AG04449 (cell line): ENCODE measurements at places on chromosomes 3 and 15.
A peak's percentile ranks its signal among the peaks of the same experiment; 100 is the strongest.

- DNase-seq, result no peak
These were observed 483.7 kb upstream of the SGO1 start for GRCh38 chr3:20669675-20670074.

- DNase-seq, result peak; percentile 21
These were observed 210.9 kb upstream of the KCNMB2 start for GRCh38 chr3:178325330-178325729.

DNA sequence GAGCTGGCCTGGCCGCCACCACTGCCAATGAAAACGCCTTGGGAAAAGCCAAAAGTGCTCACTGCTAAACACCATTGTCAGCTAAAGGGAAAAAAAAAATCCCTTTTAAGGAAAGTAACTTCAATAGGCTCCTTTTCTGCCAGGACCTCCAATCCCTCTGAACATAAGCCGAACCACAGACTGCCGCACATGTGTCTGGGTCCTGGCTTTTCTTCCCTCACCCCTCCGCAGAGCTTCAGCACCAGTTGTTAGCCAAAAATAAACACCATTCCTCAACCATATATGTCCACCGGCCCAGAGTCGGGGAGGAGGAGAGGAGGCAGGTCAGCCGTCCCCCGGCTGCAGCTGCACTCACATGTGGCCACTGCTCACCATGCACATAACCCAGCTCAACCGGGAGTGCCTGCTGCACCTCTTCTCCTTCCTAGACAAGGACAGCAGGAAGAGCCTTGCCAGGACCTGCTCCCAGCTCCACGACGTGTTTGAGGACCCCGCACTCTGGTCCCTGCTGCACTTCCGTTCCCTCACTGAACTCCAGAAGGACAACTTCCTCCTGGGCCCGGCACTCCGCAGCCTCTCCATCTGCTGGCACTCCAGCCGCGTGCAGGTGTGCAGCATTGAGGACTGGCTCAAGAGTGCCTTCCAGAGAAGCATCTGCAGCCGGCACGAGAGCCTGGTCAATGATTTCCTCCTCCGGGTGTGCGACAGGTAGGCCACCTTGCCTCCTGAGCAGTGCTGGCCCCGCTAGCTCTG, at the start of gene FBXL22:
FBXL22 (plus strand) TSS at position 350 of the 753 bp plus-strand sequence; CDS start at position 356, 6 bp downstream.
- DNase-seq, result peak; percentile 40

DNA sequence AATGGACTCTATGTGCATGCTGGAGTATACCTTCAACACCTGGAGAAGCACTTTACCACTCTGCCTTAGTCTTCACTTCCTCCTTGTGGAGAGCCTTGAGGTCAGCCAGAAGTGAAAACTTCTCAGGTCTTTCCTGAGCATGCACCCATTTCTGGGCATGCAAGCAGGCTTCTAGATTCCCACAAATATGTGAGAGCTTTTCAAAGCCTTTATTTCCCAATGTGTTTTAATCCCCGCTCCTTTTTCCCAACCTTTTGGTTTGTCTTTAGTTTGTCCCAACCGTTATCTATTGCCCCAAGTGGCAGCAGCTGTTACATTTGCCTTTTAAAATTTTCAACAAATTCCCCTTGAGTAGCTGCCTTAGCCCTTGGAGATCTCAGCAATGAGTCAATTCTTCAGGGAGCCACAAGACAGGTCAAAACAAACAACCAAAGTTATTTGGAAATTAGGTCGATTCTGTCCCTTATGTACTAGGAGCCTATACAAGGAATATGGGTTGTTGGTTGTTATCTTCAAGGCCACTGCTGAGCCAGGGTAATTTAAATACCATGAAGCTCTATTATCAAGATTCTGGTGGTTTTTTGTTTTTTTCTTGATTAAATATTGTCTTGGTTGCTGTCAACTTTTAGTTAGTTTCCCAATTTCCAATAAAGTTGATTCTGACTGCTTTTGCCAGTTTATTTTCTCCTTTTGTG, 44.4 kb downstream of the LSM3 start:
- DNase-seq, result no peak

DNA sequence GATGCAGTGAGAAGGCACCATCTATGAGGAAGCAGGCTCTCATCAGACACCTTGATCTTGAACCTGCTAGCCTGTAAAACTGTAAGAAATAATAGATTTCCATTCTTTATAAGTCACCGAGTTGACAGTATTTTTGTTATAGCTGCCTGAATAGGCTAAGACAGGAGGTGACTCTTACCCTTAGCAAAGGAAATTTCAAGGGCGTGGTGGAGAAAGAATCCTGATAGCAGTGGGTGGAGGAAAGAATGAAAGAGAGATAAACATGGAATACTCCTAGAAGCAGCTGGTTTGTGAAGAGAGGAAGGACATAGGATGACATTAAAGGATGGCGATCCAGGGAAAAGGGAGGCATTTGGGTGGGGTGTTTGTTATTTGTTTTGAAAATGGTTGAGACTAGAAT, 41.4 kb downstream of the SIDT1 start:
- DNase-seq, result no peak

DNA sequence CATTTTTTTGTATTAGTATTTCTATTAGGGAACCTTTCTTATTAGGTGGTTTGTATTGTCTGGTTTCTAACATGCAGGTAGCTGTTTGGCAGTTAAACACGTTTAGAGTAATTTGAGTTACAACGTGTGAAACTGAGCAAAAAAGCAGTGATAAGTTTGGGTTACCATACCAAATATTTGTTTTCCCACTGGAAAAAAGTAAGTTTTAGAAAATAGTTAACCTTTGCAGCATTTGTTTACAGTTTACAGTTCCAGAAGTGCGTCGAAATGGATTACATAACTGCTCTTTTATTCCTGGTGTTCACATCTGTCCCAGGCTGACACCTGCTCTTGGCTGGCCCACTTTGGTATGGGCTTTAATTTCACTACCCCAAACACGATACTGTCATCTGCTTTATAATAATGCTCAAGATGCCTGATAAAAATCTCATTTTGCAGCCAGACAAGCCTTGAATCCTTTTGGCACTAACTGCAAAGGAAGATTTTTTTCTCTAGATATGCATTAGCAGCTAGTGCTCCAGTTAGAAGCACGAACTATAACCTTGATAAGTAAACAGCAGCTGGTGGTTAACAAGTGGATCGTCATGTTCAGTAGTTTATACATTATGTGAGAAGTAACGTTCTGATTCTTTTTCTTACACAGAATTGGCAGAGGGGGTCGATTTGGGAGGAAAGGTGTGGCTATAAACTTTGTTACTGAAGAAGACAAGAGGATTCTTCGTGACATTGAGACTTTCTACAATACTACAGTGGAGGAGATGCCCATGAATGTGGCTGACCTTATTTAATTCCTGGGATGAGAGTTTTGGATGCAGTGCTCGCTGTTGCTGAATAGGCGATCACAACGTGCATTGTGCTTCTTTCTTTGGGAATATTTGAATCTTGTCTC, 5.3 kb downstream of the EIF4A2 start:
- DNase-seq, result no peak

- DNase-seq, result no peak
These were observed 477.7 kb downstream of the ZBBX start for GRCh38 chr3:166902374-166902773.

GRCh38 chr15:90885432-90886290, 1.4 kb downstream of the FES start:
- no peak for DNase-seq

DNA sequence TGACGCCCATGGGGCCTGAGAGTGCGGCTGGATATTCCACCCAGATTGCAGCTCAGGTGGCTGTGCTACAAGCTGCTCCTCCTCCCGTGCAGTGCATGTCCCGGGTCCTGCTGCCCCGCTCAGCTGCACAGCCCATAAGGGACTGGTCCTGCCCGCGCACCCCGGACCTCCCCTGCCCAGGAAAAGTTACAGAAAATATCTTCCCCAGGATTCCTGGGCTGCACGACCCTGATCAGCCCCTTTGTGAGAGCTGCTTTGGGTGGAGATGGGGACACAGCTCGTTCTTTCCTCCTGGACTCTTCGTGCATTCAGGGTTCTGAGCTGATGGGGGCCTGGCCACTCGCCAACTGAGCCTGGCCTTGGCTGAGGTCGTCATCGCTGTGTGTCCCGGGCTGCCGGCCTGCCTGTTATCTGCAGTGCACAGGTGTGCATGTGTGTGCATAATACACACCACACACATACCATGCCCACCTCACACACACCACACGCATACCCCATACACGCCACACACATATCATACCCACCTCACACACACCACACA, 28.8 kb downstream of the APBA2 start:
- no peak for DNase-seq

GRCh38 chr15:101615986-101616848, 36.0 kb downstream of the TM2D3 start:
- DNase-seq, result no peak

- DNase-seq, result no peak
These were observed 1.4 kb upstream of the AP4E1 start for GRCh38 chr15:50906954-50907600.

GRCh38 chr15:56425976-56426375, 39.0 kb downstream of the MNS1 start:
- DNase-seq, result no peak

- DNase-seq, result no peak
These were observed 3.7 kb upstream of the NR1I2 start for GRCh38 chr3:119778176-119778575.

DNA sequence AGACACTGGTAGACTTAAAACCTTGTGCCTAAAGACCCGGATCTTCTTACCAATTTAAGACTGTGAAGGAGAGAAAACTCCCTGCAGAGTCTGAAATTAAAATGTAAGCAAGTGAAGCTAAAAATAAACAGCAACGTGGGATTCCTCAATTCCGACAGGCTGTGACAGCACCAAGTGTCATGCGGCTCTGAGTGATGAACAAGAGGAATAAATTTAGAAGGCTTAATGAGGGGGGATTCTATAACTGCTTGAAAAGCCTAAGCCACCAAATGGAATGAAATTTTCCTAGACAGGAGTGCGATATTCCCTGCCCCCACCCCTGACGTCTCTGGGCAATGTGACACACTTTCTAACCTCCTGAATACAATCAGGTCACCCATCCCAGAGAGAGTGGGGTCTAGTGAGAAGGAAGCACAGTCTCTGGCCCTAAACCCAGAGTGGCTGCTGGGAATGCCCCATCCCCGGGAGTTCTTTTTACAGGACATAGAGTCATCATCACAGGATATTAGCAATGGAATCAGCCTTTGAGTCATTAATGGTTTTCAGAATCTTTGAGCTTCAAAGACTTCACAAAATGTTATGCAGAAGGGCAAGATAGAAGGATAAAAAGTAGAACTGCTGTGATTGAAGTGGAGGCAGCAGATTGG, 114.3 kb downstream of the EDEM1 start:
- no peak for DNase-seq

DNA sequence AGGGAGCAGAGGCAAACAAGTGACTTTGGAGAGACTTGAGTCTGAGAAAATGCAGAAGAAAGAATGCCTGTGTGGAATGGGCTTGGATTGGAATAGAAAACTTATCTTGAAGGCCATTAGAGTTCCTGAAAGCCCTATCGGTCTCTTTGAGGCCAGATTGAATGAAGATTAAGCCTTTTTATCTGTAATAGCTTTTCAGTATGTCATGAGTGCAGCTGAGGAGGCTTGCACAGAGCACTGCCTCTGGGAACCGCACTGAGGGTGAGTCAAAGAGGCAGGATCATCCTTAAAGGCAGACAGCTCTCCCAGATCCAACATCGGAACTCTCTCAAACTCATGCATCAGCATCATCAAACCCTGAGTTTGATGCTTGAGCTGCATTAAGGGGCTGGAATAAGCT, 515.2 kb downstream of the NTRK3 start:
- DNase-seq, result no peak

- no peak for DNase-seq
These were observed 21.7 kb downstream of the TMEM43 start for GRCh38 chr3:14146381-14147065.

DNA sequence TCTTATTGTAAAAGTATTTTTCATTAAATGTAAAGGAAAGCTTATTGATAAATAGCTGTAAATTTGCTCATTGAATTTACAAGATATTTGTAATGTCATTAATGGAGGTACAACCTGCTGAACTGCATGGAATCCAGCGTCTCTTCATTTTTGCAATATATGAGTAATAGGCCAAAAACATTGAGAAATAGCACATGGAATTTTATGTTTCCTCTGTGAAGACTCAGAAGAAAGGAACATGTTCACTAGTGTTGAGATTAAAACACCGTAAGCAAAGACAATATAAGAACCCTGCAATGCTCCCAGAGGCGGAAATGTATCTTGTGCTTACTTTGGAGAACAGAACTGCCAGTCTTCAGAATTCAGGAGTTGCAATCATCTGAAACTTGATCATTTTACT, 167.6 kb downstream of the ALDH1A2 start:
- DNase-seq, result no peak

DNA sequence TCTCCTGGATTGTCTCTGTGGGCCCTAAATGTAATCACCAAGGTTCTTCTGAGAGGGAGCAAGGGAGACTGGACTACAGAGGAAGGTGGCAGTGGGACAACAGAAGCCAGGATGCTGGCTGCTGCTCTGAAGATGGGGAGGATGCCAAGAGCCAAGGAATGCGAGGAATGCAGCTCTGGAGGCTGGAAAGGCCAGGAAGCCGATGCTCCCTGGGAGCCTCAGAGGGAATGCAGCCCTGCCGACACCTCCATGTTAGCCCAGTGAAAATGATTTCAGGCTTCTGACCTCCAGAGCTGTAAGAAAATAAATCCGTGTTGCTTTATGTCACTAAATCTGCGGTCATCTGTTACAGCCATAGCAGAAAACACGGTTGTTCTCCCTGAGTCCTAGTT, 44.1 kb downstream of the UMPS start:
- no peak for DNase-seq

GRCh38 chr3:115898656-115899410, 275.5 kb downstream of the GAP43 start:
- DNase-seq, result no peak

GRCh38 chr15:63522225-63522578, 17.8 kb downstream of the USP3 start:
- DNase-seq, result no peak

GRCh38 chr3:42501321-42501680, 1.1 kb upstream of the VIPR1 start:
- DNase-seq, result no peak

DNA sequence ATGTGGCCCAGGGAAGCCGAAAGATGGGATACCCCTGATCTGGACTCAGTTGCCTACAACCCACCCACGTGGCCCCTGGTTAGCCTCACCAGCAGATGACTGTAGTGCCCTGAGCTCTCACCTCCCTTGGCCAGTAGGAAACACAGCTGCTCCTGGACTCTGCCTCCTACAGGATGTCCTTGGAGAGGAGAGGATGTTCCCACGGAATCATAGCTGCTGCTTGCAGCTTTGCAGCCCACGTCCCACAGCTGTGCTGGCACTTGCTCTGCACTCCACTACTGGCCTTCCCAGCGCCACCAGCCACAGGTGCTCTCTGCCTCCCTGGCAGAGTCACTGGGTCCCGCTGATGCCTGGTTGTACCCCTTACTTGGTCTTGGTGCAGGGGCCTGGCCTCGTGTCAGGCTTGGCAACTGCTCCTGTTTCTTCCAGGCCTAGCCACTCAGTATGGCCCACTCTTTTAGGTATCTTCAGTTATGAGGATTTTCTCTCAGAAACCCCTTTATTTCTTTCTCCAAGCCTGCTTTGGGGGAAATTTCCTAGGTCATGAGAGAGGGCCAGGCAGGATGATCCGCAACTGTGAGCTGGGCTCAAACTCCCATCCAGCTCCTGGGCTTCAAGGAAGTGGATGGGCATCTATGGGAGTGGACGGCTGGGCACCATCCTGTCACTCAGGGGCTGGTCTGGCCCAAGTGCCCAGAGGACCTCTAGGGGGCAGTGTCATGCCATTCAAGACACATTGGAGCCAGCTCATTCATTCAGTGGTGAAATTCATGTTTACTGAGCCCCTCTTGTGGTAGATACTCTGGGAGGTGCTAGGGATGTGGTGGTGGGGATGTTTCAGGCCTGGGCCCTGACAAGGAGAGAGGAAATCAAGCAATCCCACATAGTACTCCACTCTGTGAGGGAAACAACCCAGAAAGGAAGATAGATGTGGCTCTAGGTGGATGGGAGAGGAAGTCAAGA, 16.2 kb upstream of the VILL start:
- no peak for DNase-seq

- DNase-seq, result no peak
These were observed 9.8 kb downstream of the GPR27 start for GRCh38 chr3:71763426-71763825.
